ENCODE measurements at places on chromosomes 6 and 20. TPM values are rescaled to one million over a fixed set of nuclear protein-coding genes. Genes with fewer than 3 reads are reported as not detected.

- no peak for DNase-seq
These were observed 336 bp upstream of the LY6G5C start for GRCh38 chr6:31681135-31681671.

DNA sequence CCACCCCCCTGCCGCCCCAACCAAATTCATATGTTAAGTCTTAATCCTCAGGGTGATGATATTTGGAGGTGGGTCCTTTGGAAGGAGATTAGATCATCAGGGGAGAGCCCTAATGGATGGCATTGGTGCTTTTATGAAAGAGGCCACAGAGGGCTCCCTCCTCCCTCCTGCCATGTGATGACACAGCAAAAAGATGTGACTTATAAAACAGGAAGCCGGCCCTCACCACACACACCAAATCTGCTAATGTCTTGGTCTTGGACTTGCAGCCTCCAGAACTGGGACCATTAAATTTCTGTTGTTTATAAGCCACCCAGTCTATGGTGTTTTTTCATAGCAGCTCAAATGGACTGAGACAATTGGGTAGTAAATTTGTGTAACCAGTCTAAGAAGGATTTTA is 176.3 kb downstream of the ADGRG6 start:
- no peak for DNase-seq

- DNase-seq, result no peak
These were observed 4.1 kb upstream of the ZKSCAN8 start for GRCh38 chr6:28137505-28137981.

DNA sequence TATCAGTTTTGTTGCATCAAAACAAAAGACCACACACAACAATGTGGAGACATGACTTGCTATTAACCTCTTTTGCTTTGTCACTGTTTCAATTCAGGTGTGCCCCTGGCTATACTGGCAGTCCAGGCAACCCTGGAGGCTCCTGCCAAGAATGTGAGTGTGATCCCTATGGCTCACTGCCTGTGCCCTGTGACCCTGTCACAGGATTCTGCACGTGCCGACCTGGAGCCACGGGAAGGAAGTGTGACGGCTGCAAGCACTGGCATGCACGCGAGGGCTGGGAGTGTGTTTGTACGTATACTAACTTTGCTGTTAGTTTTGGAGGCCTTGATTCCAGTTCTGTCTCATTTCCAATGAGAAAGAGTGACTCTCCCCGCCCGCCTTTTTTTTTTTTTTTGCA is 356.9 kb downstream of the ARHGAP18 start:
- no peak for DNase-seq

LCA5 gene
- 12.9 TPM for polyA plus RNA-seq

PRRT1 gene
- 2.0 TPM for polyA plus RNA-seq

All from right renal cortex interstitium (tissue), 3 donors.